SIG-M5 (cell line): ENCODE measurements at places on chromosomes 5 and 9.
A peak's percentile ranks its signal among the peaks of the same experiment; 100 is the strongest.

GRCh38 chr5:78766412-78766762, 117.8 kb upstream of the LHFPL2 start:
- DNase-seq, result no peak

DNA sequence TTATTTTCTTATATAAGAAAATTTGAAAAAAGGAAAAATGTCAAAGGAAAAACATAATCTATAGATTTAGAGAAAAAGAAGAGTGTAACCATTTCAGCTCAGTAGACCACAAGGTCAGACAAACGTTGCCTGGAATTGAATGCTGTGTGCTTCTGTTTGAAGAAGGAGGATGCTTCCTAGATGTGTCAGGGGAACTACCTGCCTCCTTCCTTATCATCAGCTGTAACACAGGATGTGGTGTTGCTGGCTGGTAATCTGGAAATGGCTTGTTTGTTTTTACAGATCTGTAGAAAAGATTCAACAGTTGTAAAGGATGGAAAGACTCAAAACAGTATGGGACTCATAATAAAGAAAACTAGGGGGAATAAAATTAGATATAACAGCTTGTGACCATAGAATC, 160.7 kb upstream of the MEF2C start:
- no peak for DNase-seq

DNA sequence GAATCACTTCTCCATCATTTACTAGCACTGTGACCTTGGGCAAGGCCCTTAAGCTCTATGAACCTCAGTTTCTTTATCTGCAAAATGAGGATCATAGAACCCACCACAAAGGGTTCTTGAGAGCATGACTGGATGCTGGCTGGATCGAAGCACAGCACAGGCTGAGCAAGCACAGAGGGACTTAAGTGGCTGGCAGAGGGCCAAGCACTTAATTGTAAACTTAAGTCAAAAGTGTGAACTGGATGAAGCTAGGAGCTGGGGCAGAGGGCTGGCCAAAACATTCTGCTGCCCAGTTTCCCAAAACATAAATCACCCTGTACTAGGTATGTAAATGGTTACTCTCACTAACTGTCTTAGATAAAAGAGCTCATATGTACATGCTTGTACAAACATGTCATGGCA, 112.3 kb upstream of the WWC1 start:
- no peak for DNase-seq

GRCh38 chr5:178424810-178425177, 165.4 kb downstream of the COL23A1 start:
- no peak for DNase-seq

DNA sequence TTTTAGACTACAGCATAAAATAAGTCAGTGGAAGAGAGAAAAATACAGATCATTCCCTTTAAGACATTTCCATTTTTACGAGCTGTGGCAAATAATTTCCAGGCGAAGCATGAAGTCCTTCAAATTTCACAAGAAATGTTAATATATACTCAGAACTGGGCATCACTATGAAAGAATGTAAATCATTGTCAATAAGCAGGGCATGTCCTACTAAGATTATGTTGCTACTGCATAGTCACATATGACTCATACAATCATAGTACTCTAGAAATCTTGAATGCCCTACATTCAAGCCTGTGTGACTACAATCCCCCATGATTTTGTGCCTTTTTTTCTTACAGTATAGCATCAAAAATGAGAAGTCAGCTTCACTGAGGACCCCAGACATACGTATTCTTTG, 485.2 kb upstream of the FTMT start:
- DNase-seq, result no peak

DNA sequence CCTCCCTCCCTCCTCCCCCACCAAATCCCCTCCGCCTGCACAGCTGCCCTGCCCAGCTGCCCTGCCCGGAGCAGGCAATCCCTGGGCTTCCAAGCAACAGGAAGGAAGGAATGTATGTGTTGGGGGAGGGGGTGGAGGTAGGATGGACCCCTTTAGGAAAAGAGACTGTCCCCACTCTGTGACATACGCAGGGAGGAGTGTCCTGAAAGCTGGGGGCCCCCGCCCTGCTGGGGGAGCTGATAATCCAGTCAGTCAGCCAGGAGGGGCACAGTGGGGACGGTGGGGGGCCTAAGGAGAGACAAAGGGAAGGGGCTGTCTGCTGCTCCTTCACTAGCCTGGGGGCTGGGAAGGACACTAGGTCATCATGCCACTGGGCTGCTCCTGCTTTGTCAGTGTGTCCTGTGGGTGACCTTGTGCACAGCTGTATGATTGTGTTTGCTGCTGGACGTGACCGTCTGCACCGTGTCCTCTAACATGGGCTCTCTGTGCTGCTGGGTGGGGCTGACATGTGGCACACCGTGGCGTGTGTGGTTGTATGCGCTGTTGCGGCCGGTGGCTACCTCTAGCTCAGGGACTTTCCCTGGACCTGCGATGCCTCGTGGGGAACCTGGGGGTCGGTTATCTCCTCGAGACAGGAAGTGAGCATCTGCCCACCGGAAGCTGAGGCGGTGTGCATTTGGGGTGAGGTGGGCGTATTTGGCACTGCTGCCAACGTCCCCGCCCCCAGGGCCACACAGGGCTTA, 3.0 kb downstream of the N4BP3 start:
- no peak for DNase-seq

- DNase-seq, result no peak
Measured at GRCh38 chr9:33273972-33274328, 9.1 kb downstream of the CHMP5 start.

GRCh38 chr5:3598207-3598606, 2.6 kb downstream of the IRX1 start:
- DNase-seq, result no peak

DNA sequence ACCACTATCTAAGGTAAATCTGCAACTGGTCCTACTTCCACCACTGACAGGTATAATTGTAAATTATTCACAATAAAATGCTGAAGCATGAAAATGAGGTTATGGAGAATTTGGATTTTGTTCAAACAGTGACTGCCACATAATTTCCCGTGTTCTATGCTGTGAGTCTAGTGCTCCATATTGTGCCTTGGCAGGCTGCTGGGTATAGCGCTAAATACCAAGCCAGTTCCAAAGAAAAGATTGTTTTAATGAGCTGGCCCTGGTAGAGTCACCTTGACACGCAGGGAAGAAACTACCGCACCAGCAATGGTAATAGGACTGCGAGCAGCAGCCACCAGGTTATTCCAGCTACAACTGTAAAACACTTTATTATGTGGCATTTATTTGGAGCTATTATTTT, 30.4 kb downstream of the PSMB7 start:
- no peak for DNase-seq

GRCh38 chr5:103126557-103126956, 6.5 kb downstream of the PPIP5K2 start:
- no peak for DNase-seq

GRCh38 chr9:120698766-120699165, 15.5 kb downstream of the MEGF9 start:
- no peak for DNase-seq

DNA sequence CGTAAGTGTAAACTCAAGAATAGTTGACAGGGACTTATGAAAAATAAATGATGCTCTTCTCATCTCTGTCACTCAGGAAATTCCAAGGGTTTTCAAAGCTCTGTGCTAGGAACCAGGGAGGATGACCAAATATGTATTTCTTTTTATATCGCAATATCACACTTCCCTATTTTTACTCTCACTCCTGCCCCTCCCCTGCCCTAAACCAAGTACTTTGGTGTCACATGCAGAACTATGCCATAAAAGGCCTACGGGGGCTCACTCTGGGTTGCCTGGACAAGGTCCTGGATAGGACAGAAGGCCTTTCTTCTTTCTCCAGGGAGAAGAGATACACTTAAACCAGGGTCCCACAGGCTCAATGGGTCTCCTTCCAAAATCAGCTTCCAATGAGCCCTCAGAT, 8.3 kb upstream of the RETREG1 start:
- DNase-seq, result peak; percentile 56

GRCh38 chr9:126617003-126617822, 3.5 kb downstream of the LMX1B start:
- no peak for DNase-seq

- no peak for DNase-seq
Measured at GRCh38 chr9:125759764-125760129, 12.6 kb downstream of the PBX3 start.

DNA sequence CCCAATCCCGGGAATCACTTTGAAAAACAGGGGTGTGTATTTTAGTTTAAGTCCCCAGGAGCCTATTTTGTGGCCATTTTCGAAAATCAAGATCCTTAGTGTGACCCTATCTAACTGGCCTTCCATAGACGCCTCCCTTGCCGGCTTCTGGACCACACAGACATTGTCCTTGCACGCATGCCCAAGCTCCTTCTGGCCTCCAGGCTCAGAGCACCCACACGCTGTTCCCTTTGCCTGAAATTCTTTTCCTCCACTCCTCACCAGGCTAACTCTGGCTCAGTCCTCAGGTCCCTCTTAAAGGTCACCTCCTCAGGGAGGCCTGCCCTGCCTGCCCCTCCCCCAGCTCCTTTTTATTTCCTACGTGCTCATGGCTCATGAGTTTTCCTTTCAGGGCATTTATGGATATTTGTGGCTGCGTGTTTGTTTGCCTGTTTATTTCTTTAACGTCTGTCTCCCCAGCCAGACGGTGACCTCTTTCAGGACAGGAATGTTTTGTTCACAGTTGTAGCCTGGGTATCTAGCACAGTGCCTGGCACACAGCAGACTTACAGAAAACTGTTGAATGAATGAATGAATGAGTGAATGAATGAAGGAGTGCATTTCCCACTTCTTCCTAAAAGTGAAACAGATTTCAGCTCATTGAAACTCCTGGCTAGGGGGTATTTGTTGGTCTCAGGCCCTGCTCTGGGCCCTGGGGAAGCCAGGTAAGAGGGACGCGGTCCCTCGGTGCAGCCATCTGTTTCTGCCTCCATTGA, 79.1 kb upstream of the IER5L start:
- no peak for DNase-seq

DNA sequence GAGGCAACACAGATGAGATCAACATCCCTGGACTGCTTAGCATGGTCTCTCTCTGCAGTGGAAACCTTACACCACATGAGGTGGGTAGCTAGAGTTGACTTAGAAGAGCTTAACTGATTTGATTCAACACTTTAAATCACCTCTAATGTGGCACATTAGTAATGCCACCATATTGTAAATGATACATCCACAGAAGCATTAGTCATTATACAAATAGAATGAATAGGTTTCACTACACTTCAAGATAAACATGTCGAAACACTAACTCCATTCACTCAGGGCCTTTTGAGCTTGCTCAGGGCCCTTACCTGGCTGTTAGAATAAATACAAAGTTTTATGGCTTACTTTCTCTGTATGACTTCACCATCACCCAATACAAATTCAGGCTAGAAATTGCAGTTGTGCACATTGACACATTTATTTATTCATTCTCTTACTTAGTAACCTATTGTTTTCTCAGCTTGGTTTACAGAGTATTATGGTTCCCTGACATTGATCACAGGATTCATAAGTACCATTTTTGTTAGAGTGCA, 9.3 kb upstream of the SMAD5 start:
- no peak for DNase-seq

GRCh38 chr9:117783828-117784227, 79.6 kb downstream of the TLR4 start:
- no peak for DNase-seq

- no peak for DNase-seq
Measured at GRCh38 chr5:150615141-150615699, 25.2 kb upstream of the SYNPO start.

- DNase-seq, result no peak
Measured at GRCh38 chr5:146130440-146131045, 25.2 kb upstream of the PLAC8L1 start.

DNA sequence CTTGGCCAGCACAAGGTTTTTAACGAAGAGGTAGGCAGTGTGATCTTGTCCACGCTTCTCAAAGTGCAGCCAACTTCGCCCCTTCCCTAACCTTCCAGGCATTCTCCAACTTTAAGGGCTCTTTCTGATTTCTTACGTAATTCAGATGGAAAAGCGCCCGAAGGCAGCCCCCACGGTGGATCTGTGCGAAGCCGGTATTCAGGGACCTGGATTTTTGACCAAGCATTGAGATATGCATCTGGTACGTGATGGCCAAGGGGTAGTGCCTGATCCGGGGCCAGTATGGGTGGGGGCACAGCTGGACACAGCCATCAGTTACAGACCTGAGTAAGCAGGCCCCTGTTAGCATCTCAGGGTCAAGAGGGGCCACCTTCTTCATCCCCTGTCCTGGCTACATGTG, 80.0 kb downstream of the AMBP start:
- DNase-seq, result no peak

GRCh38 chr9:80066931-80067330, 495.2 kb downstream of the TLE4 start:
- no peak for DNase-seq
